ENCODE measurements at places on chromosomes 7 and 10.

DNA sequence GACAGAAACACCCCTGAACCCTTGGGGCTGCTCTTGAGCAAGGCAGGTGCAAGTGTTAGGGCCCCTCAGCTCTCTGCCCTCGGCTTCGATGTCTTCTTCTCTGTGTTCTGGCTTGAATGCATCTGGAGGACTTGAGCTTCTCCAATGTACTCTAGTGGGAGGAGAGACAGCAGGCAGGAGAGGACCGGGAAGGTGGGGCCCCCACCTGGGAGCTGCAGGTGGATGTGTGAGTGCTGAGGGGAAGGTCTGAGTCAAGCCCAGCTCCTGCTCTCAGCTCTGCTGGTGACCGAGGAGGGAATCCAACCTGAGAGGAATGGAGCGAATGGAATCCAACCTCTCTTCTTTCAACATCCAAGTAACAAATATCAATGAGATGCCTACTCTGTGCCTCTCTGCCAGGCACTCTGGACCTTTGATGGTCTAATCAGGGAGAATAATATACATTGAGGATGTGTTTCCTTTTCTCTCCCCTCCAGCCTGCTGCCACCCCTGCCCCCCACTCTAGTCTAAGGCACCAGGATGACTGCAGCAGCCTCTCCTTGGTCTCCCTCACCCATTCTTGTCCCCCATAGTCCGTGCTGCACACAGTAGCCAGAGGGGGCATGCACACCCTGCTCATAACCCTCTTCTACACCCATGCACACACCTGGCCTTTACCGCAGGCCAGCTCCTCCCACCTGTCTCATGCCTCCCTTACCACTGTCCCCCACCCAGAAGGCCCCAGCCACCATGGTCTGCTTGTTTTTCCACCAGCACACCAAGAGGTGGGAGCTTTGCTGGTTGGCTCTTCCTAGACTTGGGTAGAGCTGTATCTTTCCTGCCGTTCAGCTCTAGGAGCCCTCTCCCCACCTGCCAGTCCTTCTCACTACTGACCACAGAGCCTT, 13.6 kb downstream of the TBATA start:
- DNase-seq = no peak

DNA sequence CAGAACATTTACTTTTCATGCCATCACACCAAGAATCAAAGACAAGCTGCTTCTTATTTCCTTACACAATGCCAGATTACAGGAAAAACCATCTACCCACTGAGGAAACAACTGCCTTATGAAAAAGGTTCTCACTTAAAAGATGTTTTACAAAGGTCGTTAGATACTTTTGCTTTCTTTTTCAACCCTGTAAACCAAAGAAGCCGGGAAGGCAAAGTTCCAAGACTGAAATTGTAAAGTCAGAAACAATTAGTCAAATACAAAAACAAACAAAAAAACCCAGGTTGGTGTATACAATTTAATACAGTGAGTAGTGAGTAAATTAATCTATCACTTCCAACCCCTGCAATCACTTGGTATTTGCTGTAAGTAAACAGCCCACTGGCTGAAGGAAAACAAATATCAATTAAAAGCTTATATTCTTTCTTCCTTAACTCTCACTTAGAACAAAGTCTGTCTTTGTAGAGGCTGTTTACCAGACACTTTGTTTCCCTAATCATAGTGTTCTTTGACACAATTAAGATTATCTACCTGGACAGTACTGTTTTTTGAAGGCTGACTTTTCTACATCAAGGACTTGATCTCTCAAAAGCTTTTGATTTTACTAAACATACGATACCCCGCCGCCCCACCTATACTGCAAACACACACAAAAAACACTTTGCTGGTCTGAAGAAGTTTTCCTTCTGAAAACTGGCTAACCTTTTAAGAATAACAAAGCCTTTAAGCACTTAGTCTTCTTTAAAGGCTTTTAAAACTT, 18.1 kb downstream of the ERLIN1 start:
- no peak for DNase-seq

DNA sequence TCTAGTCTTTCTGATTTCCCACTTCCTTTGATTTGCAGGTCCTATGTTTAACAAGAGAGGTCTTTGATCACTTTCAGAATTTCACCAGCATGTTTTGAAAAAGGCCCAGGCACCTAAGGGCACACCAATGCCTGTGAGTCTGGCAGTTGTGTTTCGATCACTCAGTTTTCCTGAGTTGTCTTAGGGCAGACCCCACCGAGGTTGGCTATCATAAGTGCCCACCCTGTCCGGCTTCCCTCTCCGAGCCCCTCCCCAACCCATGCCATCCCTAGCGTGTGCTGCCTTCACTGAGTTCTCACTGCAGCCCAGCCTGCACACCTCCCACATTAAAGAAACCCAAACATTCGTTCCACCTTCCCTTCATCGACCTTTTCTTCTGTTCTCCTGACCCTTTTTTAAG, 257.9 kb downstream of the GRID1 start:
- no peak for DNase-seq

DNA sequence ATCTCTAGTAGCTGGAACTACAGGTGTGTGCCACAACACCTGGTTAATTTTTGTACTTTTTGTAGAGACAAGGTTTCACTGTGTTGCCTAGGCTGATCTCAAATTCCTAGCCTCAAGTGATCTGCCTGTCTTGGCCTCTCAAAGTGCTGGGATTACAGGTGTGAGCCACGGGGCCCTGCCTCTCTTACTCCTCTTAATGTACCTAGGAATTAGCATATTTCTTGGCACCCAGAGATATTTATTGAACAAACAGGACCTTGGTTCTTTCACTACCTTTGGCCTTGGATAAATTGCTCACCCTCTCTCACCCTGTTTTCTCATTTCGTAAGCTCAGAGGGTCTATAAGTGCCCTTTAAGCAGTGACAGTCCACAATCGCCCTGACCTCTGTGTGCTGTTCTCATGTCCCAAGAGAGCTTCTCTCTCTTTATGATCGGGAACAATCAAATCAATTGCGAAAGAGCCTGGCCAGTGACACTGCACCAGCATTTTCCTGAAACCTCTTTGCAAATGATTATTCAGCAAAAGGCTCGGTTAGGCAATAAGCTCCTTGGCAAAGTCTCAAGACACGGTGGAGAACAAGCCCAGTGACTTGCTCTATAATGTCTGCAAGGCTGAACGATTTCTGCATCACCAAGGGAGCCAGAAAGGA, 117.7 kb downstream of the APBB1IP start:
- DNase-seq = peak; percentile 55

GRCh38 chr7:153588586-153588985, 463.6 kb upstream of the DPP6 start:
- DNase-seq = no peak

- peak; percentile 79 for DNase-seq
Measured at GRCh38 chr10:29736366-29737073, 101.7 kb upstream of the SVIL start.

- DNase-seq = no peak
Measured at GRCh38 chr10:123862421-123863182, 29.0 kb downstream of the CPXM2 start.

DNA sequence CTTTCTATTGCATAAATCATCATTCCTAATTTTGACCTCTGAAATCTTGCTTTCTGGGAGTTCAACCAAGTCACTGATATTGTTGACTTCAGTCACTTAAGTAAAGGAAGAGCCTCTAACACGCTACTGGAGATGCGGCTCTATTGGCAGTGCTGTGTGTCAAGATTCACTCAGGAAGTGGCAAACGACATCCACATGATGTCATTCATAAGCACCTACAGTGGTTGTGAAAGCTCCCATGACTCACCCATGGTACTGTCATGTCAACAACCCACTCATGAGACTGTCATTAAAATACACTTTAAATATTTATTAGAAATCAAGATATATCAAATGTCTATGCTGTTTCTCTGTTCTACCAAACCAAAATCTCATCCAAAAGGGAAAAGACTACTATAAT, 52.5 kb upstream of the LHFPL3 start:
- DNase-seq = no peak

DNA sequence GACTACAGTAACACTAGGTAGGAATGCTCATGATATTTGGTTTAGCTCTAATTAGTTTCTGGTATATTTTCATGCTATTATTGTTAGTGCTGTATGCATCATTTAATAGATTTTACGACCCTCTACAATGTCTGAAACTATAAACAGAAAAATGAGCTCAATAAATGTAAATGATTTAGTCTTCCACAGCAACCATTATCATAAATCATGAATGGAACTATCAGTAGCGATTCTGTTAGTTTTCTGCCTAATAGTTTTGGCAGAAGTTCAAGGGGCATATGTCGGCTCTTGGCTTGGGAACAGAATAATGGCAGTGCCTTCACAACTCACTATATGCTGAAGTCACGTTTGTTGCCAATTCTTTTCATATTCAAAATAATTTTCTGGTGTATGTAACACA, 494.8 kb downstream of the PARD3 start:
- no peak for DNase-seq

GRCh38 chr7:84970670-84971069, 216.2 kb downstream of the SEMA3D start:
- no peak for DNase-seq

- no peak for DNase-seq
Measured at GRCh38 chr10:33215154-33215553, 119.3 kb downstream of the NRP1 start.

GRCh38 chr7:34107276-34107675, 201.9 kb downstream of the BMPER start:
- no peak for DNase-seq

GRCh38 chr7:99679032-99679399, 780 bp downstream of the CYP3A5 start:
- no peak for DNase-seq

GRCh38 chr10:45224219-45224841, 91.1 kb downstream of the OR13A1 start:
- DNase-seq = peak; percentile 47

- DNase-seq = peak; percentile 40
Measured at GRCh38 chr10:71795248-71795647, 21.9 kb upstream of the VSIR start.

DNA sequence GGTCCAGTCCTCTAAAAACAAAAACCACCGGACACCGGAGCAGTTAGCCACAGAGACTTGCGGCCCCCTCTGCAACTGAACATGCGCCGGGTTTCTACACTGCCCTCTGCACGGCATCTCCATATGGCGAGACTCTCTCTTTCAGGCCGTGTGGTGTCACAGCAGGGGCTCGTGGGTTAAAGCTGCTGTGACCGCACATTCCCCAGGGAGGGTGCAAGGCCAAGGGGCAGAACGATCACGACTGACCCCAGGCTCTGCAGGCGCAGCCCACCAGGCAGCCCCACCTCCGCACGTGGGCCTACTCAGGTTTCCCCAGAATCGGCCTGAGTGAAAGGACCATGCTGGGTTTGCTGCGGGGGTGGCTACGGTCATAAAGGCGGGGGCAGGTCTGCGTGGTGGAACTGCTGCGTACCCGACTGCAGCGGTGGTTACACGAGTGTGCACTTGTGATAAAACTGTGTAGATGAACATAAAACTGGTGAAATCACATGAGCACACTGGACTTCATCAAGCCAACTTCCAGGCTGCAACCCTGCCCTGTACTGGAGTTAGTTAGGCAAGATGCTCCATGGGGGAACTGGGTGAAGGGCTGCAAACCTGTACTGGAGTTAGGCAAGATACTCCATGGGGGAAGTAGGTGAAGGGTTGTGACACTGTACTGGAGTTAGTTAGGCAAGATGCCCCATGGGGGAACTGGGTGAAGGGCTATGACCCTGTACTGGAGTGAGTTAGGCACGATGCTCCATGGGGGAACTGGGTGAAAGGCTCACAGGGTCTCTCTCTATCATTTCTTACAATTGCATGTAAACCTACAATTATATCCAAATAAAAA, 81.4 kb upstream of the PPP2R2D start:
- DNase-seq = no peak

DNA sequence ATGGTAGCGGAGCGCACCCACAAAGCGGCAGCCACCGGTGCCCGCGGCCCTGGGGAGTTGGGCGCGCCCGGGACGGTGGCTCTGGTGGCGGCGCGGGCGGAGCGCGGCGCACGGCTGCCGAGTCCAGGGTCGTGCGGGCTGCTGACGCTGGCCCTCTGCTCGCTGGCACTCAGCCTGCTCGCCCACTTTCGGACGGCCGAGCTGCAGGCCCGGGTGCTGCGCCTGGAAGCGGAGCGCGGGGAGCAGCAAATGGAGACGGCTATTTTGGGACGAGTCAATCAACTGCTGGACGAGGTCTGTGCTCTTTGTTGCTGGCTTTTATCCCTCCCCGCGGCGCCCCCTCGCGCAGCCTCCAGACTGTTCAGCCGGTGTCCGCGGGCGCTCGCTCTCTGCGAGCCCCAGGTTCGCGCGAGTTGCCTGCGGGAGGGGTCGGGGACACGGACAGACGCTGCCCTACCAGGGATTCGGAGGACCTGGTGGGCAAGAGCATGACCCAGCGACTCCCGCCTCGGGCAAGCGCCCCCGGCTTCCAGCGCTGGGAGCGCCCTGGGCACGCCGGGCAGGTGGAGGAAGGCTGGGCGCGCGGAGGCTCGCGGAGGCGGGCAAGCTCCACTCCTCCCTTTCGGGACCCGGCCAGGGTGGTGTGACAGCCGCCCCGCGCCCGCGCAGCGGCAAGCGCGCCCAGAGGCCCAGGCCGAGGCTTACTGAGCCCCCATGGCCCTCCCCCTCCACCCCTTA, 887 bp downstream of the COL13A1 start:
- peak; percentile 64 for DNase-seq

DNA sequence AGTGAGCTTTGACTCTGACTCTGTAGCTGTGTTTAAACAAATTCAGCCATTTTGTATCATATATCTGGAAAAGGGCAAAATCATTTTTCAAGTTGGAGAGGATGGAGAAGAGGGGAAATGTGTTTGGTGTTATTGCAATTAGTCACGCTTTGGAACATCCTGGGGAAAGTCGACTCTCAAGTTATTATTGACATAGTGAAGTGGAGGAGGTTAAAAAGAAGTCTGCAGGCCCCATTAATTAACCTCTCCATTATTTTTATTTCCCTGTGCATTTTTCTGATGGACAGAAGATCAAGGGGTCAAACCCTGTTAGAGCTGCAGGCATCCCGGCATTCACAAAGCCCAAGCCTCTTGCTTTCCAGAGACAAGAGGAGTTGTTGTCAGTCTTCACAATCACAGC, 132.6 kb downstream of the TEX36 start:
- no peak for DNase-seq

GRCh38 chr7:95905167-95905566, 132.8 kb downstream of the DYNC1I1 start:
- no peak for DNase-seq

DNA sequence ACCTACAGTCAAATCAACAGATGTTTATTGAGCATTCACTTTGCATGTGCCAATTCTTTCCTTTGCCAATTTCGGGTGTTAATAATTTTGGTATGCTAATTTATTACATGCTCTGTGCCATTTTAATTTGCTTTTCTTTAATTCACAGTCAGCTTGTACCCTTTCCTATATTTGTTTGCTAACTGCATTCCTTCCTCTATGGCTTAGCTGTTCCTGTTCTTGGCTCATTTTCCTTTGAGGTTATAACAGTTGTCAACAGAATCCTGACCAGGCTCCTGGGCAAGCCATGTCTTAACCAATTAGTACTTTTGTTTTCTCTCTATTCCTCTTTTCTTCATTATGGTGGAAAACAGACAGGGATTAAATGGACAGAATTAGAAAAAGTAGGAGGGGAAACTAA, 73.6 kb upstream of the RPA3 start:
- no peak for DNase-seq

DNA sequence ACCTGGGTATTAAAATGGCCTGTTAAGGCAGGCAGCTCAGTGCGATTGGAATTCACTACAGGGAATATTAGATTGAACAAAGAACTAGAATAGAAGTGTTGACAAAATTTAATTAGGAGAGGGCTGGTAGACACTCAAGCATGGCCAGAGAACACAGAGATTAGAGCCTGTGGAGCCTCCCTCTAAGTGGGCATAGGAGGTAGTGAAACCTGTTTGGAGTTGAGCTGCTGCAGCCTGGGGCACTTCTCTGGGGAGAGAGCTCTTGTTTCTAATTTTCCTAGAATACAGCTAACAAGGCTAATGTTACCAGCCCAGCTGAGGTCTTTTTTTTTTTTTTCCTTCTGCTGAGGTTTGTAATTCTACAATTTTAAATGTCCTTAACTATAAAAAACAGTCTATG, 46.4 kb downstream of the TMEM168 start:
- no peak for DNase-seq

All from Right ventricle myocardium superior (tissue), 1 donor.